ENCODE measurements at places on chromosomes 1 and 21.

- DNase-seq: no peak
Observed at GRCh38 chr1:45610589-45611226, 13.1 kb downstream of the CCDC17 start.

GRCh38 chr1:41583658-41584547, 99.4 kb upstream of the EDN2 start:
- no peak for DNase-seq

- no peak for DNase-seq
Observed at GRCh38 chr21:36288651-36289243, 31.2 kb upstream of the MORC3 start.

DNA sequence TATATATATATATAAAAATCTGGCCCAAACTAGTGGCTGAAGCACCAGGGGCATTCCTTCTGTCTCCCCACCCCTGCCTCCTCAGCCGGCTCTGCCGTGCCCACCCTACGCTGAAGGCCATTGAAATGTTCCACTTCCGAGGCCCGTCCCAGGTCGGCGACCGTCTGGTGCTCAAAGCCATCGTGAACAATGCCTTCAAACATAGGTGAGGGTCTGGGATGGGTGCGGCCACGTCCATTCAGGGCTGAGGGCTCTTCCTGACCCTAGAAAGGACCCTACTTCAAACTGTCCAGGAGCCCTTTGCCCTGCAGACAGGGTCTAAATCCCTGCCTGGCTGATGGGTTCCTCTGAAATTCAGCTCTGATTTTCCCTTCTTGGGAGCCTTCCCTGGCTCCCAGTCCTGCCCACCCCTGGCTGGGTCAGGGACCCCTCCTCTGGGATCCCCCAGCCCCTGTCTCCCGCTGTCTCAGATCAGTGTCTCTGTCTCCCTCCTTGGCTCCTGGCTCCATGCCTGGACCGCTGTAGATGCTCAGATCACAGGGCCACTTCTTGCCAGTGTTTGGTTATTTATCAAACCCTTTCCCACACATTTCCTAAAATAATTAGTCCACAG, 24.0 kb downstream of the FAM151A start:
- DNase-seq: no peak

GRCh38 chr1:84272401-84272800, 29.1 kb upstream of the SAMD13 start:
- DNase-seq: no peak

DNA sequence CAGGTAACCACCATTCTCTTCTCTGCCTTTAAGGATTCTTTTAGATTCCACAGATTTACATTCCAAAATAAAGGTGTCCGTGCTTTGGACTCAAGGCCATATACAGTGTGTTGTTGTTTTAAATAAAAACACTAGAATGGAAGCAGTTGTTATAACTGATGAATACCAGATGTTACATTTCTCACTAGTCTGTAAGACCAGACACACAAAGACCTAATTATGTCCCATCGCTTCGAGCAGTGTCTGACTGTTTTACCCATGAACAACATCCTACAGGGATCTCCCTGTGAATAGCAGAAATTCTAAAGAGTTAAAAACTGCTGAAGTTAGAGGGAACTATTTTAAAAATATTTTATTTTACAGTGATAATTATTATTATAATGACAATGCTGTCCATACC, 574.7 kb upstream of the ZP4 start:
- no peak for DNase-seq

DNA sequence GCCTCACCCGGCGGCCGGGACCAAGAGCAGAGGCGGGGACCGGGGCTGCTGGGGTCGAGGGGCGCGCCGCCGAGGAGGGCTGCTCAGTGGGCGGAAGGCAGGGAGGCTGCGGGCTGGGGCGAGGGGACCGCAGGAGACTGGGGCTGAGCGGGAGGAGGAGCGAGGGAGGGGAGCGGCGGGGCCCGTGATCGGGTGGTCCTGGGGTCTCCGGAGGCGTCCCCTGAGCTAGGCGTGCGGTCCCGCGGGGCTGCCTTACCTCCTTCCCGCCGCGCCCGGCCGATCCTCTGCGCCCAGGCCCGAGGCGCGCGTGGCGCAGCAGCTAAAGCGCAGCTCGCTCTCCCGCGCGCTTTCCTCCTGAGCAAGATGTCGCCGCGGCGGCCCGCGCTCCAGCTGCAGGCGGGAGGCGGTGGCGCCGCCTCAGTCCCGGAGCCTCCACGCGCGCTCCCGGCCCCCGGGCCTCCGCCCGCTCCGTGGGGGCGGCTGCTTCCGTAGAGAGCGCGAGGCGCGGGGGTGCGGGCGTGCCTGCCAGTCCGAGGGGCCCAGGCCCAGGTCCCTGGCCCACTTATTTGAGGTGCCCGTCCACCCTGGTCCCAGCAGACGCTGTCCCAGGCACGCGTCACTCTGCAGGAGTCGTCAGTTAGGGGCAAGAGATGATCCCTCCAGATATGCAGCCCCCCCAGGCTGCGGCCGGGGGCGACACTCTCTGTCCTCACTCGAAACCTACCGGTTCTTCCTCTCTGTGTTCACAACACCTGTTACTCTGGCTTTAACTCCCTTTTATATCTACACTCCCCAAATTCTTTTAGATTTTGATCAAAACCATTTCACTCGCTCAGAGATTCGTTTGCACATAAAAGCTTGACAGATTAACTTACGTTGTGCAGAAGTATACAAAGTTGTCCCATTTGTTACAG, at the start of gene CCSAP:
TSS of gene CCSAP (minus strand) at position 392 of the 914 bp plus-strand sequence. CDS start 582 bp downstream, outside the sequence.
- peak; percentile 25 for DNase-seq

GRCh38 chr1:34155860-34156259, 9.2 kb downstream of the CSMD2 start:
- DNase-seq: no peak

DNA sequence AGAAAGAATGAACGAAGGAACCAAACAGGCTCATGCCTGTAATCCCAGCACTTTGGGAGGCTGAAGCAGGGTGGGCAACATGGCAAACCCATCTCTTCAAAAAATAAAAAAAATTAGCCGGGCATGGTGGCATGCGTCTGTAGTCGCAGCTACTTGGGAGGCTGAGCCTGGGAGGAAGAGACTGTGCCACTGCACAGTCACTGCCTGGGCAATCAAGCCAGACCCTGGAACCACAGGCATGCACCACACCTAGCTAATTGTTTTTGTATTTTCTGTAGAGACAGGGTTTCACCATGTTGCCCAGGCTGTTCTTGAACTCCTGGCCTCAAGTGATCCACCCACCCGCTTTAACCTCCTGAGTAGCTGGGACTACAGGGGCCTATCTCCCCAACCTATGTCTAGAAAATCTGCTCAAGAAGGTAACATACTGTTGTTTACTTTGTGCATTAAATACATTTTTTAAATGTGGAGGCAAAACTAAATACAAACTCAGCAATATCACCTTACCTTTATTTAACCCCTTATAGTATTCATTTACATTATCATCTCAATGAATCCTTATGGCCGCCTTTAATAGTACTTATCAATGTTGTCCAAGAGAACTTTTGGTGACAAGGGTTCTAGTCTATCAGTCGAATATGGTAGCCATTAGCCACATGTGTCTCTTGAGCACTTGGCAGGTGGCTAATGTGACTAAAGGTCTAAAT, 2.7 kb downstream of the KHDC4 start:
- no peak for DNase-seq

- no peak for DNase-seq
Observed at GRCh38 chr1:16450863-16451481, 10.4 kb downstream of the NECAP2 start.

DNA sequence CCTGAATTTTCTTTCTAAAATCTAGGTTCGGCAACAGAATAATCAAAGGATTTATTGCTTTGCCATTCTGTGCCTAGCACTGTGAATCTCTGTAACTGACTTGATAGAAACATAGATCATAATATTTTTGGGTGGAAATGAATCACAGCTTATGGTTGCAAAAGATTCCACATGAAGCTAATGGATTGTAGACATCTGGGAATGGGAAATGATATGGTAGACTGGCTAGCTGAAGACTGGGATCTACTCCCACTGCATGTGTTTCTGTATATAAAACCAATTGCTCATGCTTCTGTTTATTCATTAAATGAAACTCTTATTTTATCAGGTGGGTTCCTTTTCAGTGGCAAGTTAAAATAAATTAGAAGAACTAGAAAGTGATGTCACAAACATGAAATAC, 395.6 kb downstream of the ST6GALNAC3 start:
- DNase-seq: no peak

DNA sequence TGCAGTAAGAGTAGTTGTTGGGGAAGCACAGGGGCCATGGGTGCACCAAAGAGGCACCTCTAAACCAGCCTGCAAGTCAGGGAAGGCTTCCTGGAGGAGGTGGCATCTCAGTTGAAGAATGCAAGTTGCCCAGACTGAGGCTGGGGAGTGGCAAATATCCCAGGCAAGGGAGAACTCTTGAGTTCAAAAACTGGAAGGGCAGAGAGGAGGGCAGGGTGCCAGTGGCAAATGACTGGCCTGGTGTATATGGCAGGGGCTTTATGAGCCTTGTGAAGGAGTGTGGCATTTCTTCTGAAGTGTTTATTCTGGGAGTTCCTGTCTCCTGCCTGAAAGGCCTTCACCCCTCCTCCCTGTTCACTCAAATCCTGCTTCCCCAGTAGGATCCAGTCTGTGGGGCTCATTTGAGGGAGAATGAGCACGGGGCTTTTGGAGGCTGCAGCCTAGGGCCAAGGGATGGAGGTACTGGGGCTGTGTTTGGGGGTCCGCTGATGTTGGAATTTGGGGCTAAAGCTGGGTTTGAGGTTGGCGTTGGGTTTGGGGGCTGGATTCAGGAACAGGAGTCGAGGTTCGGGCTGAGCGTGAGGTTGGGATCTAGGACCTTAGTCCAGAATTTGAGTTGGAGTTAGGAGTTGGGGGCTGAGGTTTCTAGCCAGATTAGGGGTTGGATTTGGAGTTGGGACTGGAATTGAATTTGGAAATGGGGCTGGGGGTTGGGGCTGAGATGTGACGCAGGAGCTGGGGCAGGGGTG, at the start of gene TMEM125:
TSS of gene TMEM125 (plus strand) at position 357 of the 749 bp plus-strand sequence. CDS start 2,740 bp downstream, outside the sequence.
- no peak for DNase-seq

DNA sequence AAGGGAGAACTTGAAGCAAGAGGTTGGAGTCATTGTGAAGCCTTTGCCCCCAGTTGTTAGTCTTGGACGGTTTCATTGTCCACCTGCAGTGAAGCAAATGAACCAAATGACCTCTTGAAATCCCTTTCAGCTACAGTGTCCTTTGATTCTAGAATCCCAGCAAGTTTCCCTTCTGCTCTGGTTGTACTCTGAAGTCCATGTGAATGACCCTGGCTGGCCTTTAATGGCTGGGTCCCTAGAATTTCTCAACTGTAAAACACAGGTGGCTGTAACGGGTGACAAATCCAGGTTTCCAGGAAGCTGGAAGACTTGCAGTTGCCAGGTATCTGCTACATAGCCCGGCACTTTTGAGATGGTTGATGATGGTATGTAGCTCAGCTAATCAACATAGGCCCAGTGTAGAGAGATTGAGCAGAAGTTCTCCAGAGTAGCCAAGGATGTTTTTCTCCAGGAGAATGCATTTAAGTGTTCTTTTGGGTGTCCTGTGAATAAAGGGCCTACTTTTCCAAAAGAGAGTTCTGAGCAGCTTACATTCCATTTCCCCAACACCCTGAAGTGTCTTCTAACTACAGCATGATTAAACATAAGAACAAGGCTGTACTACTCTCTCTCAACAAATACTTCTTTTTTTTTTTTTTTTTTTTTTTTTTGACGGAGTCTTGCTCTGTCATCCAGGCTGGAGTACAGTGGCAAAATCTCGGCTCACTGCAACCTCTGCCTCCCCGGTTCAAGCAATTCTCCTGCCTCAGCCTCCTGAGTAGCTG, 17.6 kb upstream of the SLC30A1 start:
- no peak for DNase-seq

DNA sequence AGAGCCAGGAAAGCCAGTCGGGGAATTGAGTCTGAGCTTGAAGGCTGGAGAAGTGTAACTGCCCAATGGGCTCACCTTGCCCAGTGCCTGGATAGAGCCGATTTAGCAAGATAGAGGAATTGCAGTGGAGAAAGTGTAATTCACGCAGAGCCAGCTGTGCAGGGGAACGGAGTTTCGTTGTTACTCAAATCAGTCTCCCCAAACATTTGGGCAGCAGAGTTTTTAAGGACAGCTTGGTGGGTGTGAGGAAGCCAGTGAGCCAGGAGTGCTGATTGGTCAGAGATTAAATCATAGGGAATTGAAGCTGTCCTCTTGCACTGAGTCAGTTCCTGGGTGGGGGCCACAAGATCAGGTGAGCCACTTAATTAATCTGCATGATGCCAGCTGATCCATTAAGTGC, 28.4 kb upstream of the NLRP3 start:
- DNase-seq: no peak

DNA sequence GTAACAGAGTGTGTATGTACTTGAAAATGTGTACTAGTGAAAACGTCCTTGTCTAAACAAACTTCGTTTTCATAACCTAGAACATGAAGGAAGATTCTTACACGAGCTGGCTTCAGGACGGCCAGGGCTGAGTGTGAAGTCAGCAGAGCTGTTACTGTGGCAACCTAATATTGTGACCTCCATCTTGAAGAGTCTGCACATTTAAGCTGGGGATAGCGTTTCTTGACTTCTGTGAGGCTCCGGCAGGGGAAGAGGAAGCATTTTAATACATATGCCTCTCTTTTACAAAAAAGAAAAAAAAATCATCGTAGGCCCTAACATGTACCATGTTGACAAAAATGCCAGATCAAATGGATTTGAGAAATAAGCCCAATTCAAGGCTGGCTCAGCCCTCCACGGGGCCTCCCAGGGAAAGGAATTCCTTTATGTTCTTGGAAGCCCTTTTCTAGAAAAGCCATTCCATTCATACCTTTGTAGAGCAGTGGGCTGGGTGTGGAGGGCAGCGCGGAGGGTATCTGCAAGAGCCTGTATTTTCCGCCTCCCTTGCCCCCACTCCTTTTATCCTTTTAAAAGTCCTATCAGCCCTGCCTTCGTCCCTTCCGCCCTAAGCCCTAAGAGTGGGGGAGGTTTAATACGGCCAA, 51.1 kb downstream of the SIM2 start:
- no peak for DNase-seq

DNA sequence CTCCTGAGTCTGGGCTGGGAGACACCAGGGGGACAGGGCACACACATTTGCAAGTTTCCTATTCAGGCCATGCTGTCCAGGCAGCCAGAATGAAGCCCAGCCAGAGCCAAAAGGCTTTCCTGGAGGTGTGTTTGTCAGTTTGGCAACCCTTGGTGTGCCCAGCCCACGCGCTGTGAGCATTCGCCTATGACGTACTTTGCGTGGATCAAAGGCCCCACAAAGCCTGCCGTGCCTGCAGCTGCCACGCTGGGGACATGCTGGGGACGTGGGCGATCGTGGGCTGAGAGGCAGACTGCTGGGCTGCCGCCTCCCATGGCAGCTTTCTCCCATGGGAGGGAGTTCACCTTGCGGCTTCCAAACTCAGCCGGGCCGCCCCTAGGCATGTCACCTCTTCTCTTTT, 57.5 kb downstream of the CD247 start:
- DNase-seq: no peak

DNA sequence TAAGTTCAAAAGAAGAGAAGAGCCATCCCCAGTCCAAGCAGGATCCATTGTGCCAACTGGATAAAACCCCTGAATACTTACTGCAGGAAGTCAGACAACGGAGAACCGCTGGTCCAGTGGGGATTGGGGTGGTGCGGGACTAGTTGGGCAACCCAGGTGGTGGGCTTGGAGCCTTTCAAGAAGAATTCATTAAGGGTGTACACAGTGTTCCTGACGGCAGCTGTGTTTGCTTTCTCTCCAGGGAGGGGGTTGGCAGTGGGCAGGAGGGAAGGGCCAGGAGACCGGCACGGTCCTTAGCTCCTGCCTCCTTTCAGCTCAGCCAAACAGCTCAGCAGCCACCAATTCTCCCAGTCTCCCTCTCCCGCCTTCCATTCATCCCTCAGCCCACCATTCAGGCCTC, 7.1 kb upstream of the CDK18 start:
- no peak for DNase-seq

- no peak for DNase-seq
Observed at GRCh38 chr1:230459465-230459864, 33.3 kb upstream of the PGBD5 start.

GRCh38 chr1:25996966-25997827, 666 bp downstream of the PAFAH2 start:
- peak; percentile 38 for DNase-seq
